ENCODE measurements at places on chromosomes 1 and 21.
A peak's percentile ranks its signal among the peaks of the same experiment; 100 is the strongest.

DNA sequence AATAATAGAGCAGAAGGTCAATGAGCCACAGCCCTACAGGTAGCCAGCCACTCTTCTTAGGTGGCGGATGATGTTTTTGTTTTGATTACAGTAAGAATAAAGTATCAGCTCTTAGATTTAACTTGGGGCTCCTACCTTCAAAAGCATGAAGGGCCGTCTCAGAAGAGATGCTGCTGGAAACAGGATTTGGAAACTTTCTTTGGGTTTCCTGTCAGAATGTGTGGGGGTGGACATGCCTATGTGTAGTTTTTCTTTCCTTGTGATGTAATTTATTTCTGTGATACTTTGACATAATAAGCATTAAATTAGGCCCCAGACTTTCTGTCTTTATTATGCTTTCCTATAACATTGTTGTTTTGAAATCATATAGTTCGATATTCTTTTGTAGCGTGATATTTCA is 1.5 kb downstream of the RAP1A start:
- DNase-seq: no peak

DNA sequence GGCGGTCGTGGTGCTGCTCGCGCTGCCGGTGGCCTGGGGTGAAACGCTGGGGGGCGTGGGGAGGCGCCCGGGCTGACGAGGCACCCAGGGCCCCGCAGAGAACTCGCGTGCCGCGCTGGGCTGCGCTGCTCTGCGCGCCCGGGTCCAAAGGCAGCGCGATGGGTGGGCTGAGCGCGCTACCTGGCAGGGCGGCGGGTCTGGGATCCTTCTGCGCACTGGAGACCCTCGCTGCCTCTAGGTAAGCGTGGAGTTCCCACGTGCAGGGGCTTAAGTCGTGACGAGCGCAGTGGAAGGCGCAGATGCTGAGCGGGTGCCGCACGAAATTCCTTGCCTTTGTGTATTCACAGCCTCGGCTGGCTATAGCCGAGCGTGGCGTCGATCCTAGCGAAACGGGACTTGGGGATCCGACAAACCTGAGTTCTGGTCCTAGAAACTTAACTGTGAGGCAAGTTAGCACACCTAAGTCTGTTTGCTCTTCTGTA is 24.6 kb downstream of the CR1L start:
- no peak for DNase-seq

- DNase-seq: no peak
These were observed 211.6 kb downstream of the LRRC40 start for GRCh38 chr1:69993810-69994209.

DNA sequence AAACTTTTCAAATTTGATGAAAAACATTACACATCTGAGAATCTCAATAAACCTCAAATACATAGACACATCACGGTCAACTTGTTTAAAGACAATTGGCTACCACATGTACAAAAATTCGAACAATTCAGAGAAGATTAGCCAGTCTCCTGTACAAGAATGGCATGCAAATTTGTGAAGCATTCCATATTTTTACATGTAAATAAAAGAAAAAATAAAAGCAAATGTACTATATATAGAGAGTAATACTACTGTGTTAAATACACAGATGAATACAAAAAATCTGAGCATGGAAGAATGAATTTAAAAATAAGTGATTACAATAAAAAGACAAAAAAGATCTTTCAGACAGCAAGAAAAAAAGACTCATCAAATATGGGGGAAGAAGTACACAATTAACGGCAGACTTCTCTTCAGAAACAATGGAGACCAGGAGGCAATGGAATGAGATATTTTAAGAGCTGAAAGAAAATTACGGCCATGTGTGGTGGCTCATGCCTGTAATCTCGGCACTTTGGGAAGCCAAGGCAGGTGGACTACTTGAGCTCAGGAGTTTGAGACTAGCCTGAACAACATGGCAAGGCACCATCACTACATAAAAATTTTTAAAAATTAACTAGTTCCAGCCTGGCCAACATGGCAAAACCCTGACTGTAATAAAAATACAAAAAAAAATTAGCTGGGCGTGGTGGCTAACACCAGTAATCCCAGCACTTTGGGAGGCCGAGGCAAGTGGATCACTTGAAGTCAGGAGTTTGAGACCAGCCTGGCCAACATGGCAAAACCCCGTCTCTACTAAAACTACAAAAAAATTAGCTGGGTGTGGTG is 23.2 kb downstream of the HAX1 start:
- no peak for DNase-seq

GRCh38 chr21:38114717-38115333 is 142.0 kb upstream of the KCNJ15 start:
- DNase-seq: no peak

- no peak for DNase-seq
These were observed 2.1 kb downstream of the KLHDC7A start for GRCh38 chr1:18482721-18483425.

DNA sequence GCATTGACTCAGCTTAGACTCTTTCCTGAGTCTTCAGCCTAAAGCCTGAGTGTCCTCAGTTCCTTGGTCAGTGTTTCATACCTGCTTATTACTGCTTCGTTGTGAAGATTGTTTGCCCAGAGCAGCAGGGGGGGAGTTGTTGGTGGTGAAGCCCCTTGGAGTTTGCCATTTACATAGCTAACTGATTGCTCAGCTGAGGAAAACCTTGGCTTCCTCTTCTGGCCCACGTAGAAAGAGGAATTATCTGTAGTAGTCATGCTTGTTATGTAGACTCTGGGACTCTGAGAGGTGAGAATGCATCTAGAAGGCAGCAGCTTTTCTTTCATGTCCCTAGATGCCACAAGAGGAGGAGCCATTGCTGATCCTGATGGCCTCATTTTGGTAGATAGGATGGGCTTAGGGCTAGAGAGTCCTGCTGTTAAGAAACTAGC is 125.9 kb downstream of the MAST2 start:
- no peak for DNase-seq

DNA sequence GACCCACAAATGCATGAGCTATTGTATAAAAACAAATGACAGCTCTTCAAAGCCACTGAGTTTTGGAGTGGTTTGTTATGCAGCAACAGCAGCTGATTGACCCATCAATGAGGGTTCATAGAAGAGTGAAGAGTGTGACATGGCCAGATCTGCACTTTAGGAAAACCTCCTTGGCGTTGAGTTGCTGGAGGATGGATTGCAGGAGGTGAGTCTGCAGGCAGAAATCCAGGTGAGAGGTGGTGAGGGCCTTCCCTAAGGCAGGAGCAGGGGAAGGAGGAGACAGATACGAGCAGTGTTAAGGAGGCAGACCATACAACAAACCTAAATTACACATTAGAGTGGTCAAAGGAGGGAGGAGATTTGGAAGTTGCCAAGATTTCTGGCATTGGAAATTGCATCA is 169.3 kb upstream of the CSF3R start:
- DNase-seq: no peak

- DNase-seq: no peak
These were observed 3.8 kb upstream of the MAP3K21 start for GRCh38 chr1:233323718-233324117.

DNA sequence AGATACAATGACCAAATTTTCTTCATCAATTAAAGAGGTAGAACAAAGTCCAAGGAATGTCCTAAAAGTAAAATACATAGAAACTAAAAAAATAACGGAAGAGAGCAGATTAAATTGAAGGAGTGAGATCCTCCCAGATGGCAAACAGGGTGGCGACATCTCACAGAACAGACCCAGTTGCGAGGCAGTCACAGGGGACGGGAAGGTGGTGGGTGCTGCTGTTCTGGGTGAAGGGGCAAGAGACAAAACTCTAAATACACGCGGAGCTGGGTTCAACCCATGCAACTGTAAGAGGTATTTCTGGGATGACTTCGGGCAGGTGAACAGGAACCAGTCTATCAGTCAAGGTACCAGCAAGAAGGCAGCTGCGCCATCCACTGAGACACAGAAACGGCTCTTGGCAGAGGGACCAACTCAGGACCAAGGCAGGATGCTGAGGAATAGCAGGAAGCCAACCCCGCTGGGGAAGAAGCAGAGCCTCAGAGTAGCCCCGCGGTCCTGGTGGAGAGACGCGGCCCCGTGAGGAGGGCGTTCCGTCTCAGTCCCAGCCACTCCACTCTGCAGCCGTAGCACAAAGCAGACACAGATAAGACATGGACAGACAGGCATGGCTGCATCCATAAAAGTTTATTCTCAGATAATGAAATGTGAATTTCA is 32.2 kb downstream of the WDR4 start:
- DNase-seq: peak; percentile 62

DNA sequence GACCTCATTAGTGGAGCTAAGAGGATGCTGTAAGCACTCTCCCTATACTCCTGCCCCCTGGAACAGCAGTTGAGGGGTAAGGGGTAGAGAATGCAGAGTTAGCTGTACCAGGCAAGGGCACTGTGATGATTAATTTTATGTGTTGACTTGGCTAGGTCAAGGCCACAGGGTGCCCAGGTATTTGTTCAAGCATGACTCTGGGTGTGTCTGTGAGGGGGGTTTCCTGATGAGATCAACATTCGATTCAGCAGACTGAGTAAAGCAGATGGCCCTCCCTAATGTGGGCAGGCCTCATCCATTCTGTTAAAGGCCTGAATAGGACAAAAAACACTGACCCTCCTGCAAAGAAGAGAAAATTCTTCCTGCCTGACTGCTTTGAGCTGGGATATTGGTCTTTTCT is 110.8 kb downstream of the KCND3 start:
- no peak for DNase-seq

Data from mesenteric fat pad (tissue), 1 donor.